ENCODE measurements at places on chromosomes 3 and 15.

DNA sequence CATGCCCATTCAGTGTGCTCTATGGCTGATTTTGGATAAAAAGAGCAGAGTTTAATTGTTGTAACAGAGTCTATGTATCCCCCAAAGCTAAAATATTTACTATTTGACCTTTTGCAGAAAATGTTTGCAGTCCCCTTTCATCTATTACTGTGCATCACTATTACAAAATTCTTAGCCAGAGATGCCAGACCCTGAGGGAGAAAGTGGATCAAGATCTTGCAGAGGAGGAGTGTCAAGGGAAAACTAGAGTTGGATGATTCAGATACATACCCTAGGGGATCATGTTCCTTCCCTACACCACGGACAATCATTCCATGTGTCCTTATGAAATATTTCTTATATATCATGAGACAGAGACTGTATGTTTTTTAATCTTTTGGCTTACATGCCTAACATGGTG is 68.6 kb upstream of the TPRG1 start:
- DNase-seq: peak; percentile 10

- DNase-seq: no peak
Measured at GRCh38 chr15:80210611-80211573, 41.1 kb downstream of the CTXND1 start.

DNA sequence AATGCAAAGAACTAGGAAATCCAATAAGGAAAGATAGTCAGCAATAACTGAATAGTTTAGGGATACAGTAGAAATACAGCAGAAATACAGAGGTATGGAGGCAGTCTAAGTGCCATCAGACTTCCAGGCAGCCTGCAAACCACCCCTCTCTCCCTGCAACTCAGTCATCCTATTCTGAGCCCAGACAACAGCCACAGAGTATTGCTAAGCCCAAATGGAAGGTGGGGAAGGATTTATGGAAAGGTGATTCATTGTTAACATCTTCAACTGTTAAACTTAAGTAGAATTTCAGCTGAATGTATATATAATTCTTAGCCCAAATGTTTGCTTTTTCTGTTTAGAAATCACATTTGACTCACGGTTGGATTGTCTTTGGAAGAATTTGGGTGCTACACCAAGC is 300.4 kb downstream of the RBMS3 start:
- peak; percentile 73 for DNase-seq

- no peak for DNase-seq
Measured at GRCh38 chr15:78654272-78654671, 13.3 kb upstream of the CHRNB4 start.

- no peak for DNase-seq
Measured at GRCh38 chr15:57322602-57323250, 53.6 kb upstream of the CGNL1 start.

GRCh38 chr15:25541228-25541627 is 102.4 kb upstream of the UBE3A start:
- no peak for DNase-seq
